ENCODE measurements at places on chromosomes 4 and X.

DNA sequence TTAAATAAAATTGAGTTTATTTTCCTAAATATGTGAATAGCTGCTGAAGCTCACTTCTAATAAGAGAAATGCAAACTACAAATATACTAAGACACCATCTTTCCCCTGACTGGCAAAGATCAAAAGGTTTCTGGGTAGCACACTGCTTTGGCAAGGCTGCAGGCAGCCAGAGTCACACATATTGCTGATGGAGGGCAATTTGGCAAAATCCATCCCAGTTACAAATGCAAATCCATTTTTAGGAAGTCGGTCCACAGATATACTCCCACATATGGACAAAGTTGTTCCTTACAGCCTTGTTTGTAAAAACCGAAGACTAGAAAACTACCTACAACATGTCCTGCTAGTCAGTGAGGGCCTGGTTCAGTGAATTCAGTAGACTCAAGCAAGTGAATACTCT lies 12.4 kb downstream of the USP46 start:
- H3K4me1 ChIP-seq, result peaks cover 39% of the 10 kb centered on the region
- DNase-seq, result no peak
- no peaks in the 10 kb centered on the region for H3K36me3 ChIP-seq
- H3K27me3 ChIP-seq, result no peaks in the 10 kb centered on the region
- no peak overlapping the region for H3K27ac ChIP-seq

DNA sequence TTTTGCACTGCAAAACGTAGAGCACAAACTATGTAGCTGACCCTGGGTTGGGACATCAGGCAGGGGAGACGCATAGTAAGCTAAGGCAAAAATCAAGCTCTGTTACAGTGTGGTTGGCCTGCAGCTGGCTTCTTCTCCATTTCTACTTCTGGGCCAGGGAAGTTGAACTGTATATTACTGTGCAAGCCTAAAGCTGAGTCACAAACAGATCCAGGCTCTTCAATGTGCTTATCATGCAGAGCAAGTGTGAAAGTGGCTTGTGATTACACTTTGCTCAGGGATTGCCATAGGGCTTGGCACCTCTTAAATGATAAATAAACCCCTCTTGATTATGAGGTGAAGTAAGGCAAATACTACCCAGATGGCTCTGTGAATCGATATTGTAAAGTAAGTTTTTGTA lies 40.5 kb downstream of the CLDN34 start:
- H3K4me1 ChIP-seq, result peaks cover 4% of the 10 kb centered on the region
- DNase-seq, result no peak
- no peaks in the 10 kb centered on the region for H3K36me3 ChIP-seq
- H3K27me3 ChIP-seq, result no peaks in the 10 kb centered on the region
- H3K27ac ChIP-seq, result no peak overlapping the region

- H3K27ac ChIP-seq, result no peak overlapping the region
- no peak for DNase-seq
Measured at GRCh38 chr4:145003675-145004074, 94.3 kb downstream of the ANAPC10 start.

- no peak for DNase-seq
- no peaks in the 10 kb centered on the region for H3K27me3 ChIP-seq
- H3K36me3 ChIP-seq, result no peaks in the 10 kb centered on the region
Measured at GRCh38 chr4:7584098-7584497, 149.4 kb upstream of the PSAPL1 start.

DNA sequence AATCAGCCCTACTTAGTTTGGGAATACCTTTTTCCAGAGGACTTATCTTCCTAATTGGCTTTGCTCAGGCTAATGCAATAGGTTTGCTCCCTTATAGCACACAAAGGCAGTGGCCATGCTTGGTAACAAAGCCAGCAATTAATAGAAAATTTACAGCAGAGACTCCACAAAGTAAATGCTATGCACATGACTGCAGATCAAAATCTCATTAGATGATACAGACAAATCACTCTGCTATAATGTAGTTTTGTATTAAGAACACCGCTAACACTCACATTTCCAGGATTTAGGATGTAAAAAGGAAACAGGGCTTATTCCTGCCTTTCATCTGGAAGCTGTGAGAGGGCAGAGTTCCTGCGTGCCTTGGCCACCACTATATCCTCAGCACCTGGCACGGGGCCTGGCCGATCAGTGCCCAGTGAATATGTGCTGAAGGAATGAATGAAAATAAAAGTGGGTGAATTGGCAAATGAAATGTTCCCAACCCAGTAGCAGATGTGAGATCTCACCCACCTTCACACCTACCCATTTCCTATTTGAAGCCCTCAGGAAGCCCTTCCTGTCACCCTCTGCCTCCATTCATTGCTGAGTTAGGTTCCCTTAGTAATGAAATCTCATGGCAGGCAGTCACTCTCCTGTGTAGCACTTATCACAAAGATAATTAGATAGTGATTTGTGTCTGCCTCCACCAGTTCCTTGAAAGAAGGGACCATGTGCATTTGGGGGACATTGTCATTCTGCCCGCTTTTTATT lies 5.1 kb downstream of the SEPTIN6 start:
- DNase-seq, result no peak
- no peaks in the 10 kb centered on the region for H3K4me1 ChIP-seq
- H3K27ac ChIP-seq, result no peak overlapping the region
- H3K36me3 ChIP-seq, result no peaks in the 10 kb centered on the region

DNA sequence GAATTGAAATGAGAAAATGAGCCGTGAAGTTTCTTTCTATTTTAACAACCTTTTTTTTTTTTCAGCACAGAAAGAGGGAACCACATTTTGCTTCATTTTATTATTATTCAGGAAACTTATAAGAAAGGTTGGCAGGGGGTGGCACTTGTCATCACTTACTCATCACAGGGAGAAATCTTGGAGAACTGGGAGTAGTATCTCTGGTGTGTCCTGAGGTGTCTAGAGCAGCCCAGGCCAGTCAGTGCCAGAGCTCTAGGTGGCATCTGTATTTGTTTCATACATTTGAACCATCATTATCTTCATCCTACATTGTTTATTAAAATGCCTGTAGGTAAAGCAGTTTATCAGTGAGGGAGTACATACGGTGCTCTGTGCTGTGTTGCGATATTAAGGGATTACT lies 43.8 kb upstream of the ARHGAP24 start:
- no peaks in the 10 kb centered on the region for H3K36me3 ChIP-seq
- H3K27me3 ChIP-seq, result no peaks in the 10 kb centered on the region
- no peak overlapping the region for H3K4me3 ChIP-seq
- no peak for DNase-seq

DNA sequence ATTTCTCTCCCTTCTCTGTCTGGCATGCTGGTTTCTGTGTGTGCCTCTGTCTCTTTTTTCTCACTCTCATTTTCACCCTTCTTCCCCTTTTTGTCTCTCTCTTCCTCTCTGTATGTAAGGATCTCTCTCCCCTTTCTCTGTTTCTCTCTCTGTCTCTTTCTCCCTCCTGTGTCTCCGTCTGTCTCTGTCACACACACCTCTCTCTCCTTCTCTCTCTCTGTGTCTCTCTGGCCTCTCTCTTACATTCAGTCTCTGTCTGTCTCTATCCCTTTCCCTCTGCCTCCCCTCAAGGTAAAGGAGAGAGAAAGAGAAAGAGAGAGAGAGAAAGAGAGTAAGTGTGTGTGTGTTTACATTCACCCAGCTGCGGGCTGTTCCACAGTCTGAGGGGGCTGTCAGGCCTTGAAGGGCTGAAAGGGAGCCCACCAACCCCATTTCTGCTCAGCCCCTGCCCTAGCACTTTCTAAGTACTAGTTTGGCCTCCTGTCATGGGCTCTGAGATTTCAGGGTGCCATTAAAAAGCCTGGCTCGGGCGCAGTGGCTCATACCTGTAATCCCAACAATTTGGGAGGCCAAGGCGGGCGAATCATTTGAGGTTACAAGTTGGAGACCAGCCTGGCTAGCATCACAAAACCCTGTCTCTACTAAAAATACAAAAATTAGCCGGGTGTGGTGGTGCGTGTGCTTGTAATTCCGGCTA lies 9.6 kb upstream of the TSPYL2 start:
- H3K36me3 ChIP-seq, result no peaks in the 10 kb centered on the region
- H3K4me3 ChIP-seq, result peak overlapping the region; percentile 44
- DNase-seq, result no peak
- no peak overlapping the region for H3K27ac ChIP-seq
- H3K4me1 ChIP-seq, result no peaks in the 10 kb centered on the region

DNA sequence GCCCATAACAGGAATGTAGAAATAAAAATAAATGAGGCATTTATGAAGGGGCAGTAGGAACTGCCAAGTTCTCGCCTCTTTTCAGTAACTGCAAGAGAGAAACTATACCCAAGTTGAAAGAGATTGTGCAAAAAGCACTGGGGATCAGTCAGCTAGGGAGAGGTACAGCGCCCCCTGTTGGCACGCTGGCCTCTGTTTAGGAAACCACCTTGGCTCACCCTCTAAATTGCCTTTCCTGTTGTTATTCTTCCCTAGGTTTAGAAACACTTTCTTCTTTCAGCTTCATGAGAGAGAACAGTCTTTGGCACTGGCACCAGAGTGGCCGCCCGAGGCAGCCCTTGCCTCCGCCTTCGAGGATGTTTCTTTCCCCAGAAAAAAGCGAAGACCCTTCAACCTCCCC lies 348.5 kb downstream of the MID1IP1 start:
- H3K27ac ChIP-seq, result no peak overlapping the region
- no peaks in the 10 kb centered on the region for H3K27me3 ChIP-seq
- H3K36me3 ChIP-seq, result no peaks in the 10 kb centered on the region
- no peak overlapping the region for H3K4me3 ChIP-seq
- no peaks in the 10 kb centered on the region for H3K4me1 ChIP-seq
- DNase-seq, result peak; percentile 53

DNA sequence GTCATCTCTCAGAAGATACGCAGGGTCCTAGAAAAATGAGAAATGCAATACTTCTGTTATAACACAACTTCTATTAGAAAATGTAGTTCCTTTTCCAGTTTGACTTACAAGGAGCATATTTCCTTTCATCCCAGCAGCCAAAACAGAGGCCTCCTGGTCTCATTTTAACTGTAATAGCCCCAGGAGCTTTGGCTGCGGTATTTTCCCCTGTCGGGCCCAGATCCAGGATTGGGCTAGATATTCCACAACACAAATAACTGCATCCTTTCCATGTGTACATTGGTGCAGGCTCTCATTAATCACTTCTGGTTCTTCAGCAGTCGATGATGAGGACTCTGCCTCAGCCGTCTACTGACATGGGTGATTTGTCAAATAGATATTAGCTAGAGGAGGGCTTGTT lies 166.1 kb downstream of the TENM3 start:
- H3K27me3 ChIP-seq, result no peaks in the 10 kb centered on the region
- H3K27ac ChIP-seq, result no peak overlapping the region
- H3K4me1 ChIP-seq, result no peaks in the 10 kb centered on the region

DNA sequence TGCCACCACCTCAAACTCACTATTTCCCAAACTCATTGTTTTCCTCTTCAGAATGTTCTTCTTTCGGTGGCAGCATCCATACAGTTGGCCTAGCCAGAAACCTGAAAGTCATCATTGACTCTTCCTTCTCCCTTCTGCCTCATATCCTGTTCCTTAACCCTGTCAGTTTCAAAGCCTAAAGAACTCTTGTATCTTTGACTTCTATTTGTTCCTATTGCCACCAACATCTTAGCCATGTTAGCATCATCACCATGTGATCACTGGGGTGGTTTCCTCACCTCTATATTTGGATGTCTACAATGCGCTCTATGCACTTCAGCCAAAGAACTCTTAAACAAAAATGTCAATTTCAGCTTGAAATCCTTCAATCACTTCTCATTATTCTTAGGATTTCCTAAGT lies 29.0 kb downstream of the DDX60L start:
- H3K4me1 ChIP-seq, result no peaks in the 10 kb centered on the region
- H3K27ac ChIP-seq, result no peak overlapping the region
- H3K4me3 ChIP-seq, result no peak overlapping the region
- peaks cover 37% of the 10 kb centered on the region for H3K36me3 ChIP-seq
- no peak for DNase-seq

GRCh38 chr4:52952540-52952939 lies 90.4 kb downstream of the RASL11B start:
- no peak overlapping the region for H3K27ac ChIP-seq
- no peak for DNase-seq
- no peak overlapping the region for H3K4me3 ChIP-seq

GRCh38 chrX:53288189-53288588 lies 6.8 kb upstream of the IQSEC2 start:
- H3K4me1 ChIP-seq, result peaks cover 7% of the 10 kb centered on the region
- peak overlapping the region; percentile 54 for H3K27ac ChIP-seq
- DNase-seq, result peak; percentile 75
- H3K27me3 ChIP-seq, result no peaks in the 10 kb centered on the region
- no peaks in the 10 kb centered on the region for H3K36me3 ChIP-seq

DNA sequence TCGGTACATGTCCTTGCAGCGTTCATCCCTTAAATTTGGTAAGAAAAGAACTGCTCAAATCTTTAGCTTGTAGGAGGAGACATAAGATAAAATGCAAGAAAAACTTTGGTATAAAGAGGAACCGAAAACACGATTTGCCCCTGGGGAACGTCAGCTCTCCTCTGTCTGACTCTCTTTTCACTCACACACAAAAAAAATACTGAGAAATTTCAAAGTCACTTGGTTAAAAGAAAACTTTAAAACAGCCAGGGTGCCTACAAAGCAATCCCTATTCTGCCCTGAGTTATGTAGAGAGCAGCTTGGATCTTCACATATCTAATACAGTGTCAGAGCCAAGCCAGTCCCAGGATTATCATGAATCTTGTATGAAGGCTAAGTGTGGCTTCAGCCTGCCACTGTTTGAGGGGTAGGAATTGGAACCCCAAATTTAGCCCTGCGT lies 248.5 kb upstream of the CXXC4 start:
- H3K4me1 ChIP-seq, result no peaks in the 10 kb centered on the region
- no peaks in the 10 kb centered on the region for H3K36me3 ChIP-seq
- H3K27ac ChIP-seq, result no peak overlapping the region
- H3K4me3 ChIP-seq, result no peak overlapping the region
- no peak for DNase-seq

DNA sequence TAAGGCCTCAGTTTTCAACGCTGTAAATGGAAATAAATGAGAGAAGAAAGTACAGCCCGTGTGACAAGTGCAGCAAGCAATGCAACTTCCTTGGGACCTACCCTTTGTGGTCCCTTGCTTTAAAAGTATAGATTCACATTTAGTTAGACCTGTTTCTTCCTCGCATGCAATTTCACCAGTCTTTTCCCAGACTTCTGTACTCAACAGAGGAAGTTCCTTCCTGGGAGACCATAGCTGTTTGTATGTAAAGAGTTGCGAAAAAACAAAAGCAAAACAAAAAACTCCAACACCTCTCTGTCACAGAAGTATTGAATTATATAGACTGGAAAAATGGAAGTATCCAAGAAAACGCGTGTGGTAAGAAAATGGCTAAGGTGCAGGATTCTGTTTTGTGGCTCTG lies 1.1 kb upstream of the IRF2 start:
- no peaks in the 10 kb centered on the region for H3K36me3 ChIP-seq
- H3K4me1 ChIP-seq, result peaks cover 49% of the 10 kb centered on the region
- no peaks in the 10 kb centered on the region for H3K27me3 ChIP-seq
- H3K27ac ChIP-seq, result peak overlapping the region; percentile 98
- DNase-seq, result no peak
- peak overlapping the region; percentile 90 for H3K4me3 ChIP-seq

DNA sequence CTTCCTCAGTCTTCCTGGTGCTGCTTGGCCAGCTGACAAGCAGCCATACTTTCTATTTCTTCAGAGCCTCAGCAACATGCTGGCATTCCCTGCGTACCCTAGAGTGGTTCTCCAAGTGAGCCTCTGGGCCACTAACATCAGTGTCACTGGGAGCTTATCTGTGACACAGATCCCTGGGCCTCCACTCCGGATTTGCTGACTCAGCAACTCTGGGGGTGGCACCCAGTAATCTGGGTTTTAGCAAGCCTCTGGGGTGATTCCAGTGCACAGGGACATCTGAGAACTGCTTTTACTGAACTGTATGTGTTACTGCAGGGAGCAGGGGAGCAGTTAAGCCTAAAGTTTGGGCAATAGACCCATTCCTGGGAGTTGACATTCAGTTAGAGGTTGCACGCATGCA lies 28.2 kb upstream of the HMGB3 start:
- DNase-seq, result no peak
- H3K36me3 ChIP-seq, result no peaks in the 10 kb centered on the region
- no peaks in the 10 kb centered on the region for H3K4me1 ChIP-seq
- no peak overlapping the region for H3K27ac ChIP-seq
- H3K27me3 ChIP-seq, result no peaks in the 10 kb centered on the region
- no peak overlapping the region for H3K4me3 ChIP-seq

Data from heart left ventricle (tissue), 16 donors.